ENCODE measurements at places on chromosomes 16 and 17. TPM values are rescaled to one million over a fixed set of nuclear protein-coding genes. Genes with fewer than 3 reads are reported as not detected.
A peak's percentile ranks its signal among the peaks of the same experiment; 100 is the strongest.

The HSD17B2 gene
- 47.8 TPM for total RNA-seq

- DNase-seq = peak; percentile 72
These were observed at the start of gene ST6GALNAC2 for GRCh38 chr17:76585649-76586593. ST6GALNAC2 (minus strand) TSS chr17:76585860; CDS start chr17:76585808, 52 bp downstream.

The ARHGAP23 gene
- 367 TPM for total RNA-seq

DNA sequence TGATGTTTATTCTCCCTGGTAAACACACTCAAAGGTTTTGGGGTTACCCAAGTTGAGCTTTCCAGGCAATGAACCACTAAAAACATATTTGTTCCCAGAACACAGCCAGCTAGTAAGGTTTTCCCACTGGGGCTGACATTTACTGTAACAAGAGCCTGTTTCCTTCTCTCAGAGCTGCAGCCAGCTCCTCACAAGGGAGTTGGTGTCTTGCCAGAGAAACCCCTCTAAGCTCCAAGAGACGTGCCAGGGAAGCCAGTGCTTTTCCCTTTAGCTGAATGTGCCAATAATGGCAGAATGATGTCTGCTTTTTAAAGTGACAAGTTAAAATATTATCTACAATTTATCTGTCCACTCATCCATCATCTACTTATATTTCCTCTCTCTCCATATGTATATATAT lies 170.8 kb upstream of the RBFOX1 start:
- no peak for DNase-seq

GRCh38 chr16:70481929-70482536 lies 27.6 kb downstream of the FCSK start:
- no peak for DNase-seq

DNA sequence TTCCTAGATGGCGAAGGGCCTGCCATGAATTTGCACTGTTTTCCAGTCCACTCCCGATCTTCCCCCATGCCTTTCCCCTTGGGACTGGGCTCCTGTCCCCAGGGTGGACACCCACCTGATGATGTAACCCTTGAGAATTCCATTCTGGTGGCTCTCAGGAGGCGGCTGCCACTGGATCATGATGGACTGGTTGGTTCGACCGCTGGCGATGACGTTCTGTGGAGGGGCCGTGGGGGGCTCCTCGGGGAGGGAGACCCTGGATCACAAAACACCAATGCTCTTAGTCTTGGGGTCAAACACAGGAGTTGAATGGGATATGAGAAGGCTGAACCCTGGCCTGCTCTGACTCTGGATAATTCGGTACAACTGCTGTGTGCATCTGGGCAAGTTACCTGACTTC lies 107.2 kb upstream of the CDC42EP4 start:
- DNase-seq = no peak

The ODAD4 gene
- 0.75 TPM for total RNA-seq

The ARHGDIG gene
- total RNA-seq = not detected

The SLC16A13 gene
- 6.7 TPM for total RNA-seq

DNA sequence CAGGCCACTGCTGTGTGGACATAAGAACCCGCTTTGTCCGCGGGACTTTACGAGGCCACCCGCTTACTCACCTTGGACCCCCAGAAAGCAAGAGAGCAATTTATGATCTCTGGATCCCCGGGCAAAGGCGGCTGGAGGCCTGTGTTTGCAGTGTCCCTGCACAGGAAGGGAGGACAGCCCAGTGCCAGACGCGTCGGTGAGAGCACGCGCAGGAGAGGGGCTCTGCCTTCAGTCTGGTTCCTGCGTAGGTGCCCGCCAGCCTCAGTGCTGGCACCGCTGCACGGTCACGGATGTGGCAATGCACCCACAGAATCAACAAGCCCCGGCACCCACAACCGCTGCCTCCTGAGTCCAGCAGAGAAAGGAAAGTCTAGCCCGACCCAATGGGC lies 248.4 kb downstream of the C16orf95 start:
- no peak for DNase-seq

DNA sequence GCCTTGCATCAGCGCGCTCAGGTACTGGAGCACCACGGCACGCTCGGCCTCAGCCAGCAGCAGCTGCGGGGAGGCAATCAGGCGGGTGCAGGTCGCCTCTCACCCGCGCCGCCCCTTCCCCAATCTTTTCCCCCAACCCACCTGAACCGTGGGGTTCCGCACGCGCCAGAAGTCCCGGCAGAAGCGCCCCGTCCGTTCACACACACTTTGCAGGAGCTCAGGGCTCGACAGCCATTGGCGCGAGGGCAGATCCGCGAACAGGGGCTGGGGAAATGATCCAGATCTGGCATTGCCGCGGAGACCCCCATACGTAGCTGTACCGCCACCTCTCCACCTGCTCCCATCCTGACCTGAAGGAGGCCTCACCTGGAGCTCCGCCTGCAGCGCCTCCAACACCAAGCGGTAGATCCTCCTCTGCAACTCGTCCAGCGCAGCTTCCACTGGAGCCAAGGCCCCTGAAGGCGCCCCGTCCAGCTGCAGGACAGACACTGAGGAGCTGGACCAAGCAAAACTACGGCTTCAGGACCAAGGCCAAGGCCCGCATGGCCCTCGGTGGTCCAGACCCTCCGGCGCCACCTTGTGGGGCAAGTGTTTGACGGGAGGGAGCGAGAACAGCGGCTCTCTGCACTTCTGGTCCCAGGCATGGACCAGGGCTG lies 1.4 kb upstream of the MATCAP1 start:
- DNase-seq = peak; percentile 93

The MAF gene
- 26.1 TPM for total RNA-seq

- no peak for DNase-seq
These were observed 6.8 kb downstream of the ZG16B start for GRCh38 chr16:2836646-2837508.

GRCh38 chr16:987906-988305 lies 6.3 kb downstream of the SOX8 start:
- DNase-seq = no peak

GRCh38 chr17:62876673-62877405 lies 68.7 kb upstream of the MARCHF10 start:
- no peak for DNase-seq

The CSH2 gene
- not detected for total RNA-seq

DNA sequence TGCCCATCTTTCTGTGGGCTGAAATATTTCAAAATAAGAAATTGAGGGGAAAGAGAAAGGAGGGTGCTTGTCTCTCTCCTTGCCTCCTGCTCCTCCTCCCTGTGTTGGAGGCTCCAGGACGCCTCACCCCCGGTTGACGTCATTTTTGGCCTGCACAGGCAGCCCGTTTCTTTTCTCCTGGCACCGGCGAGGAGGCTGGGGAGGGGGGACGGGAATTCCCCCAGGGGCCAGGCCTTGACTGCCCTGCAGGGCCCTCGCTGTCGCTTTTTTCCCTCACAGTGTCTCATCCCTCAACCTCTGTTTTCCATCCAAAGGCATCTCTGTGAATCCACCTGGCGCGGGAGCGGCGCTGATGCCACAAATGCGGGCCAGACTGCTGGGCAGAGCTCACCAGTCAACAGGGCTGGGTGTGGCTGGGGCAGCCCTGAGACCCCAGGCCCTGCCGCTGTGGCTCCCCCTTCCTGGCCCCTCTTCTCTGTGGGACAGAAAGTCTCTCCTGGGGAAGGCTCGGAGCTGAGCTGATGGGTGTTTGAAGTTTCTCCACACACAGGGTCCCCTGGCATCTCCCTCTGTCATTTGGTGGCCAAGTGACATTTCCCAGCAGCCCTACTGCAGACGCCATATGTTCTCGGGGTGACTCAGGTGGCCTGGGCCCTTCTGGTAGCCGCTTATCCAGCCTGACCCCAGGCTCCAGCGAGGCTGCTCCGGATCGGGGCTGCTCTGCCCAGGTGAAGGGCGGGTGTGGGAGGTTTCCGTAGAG lies 16.0 kb downstream of the CENPX start:
- no peak for DNase-seq

The CCL15 gene
- total RNA-seq = 37.7 TPM

DNA sequence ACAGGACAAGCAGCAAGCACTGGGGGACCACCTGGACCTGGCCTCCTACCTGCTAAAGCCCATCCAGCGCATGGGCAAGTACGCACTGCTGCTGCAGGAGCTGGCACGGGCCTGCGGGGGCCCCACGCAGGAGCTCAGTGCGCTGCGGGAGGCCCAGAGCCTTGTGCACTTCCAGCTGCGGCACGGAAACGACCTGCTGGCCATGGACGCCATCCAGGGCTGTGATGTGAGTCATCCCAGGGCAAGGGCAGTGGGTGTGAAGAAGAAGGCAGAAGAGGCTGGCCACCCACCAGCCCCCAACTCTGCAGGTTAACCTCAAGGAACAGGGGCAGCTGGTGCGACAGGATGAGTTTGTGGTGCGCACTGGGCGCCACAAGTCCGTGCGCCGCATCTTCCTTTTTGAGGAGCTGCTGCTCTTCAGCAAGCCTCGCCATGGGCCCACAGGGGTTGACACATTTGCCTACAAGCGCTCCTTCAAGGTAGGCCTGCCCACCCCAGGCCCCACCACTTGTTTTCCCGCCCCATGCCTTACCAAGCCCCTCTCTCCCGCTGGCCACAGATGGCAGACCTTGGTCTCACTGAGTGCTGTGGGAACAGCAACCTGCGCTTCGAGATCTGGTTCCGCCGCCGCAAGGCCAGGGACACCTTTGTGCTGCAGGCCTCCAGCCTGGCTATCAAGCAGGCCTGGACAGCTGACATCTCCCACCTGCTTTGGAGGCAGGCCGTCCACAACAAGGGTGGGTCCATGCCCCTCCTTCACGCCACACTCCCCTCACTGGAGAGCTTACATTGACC lies 7.3 kb downstream of the PLEKHG4 start:
- DNase-seq = no peak

GRCh38 chr16:3071655-3072054 lies 6.2 kb downstream of the IL32 start:
- DNase-seq = no peak

GRCh38 chr17:51814521-51814920 lies 344.0 kb downstream of the CA10 start:
- no peak for DNase-seq

DNA sequence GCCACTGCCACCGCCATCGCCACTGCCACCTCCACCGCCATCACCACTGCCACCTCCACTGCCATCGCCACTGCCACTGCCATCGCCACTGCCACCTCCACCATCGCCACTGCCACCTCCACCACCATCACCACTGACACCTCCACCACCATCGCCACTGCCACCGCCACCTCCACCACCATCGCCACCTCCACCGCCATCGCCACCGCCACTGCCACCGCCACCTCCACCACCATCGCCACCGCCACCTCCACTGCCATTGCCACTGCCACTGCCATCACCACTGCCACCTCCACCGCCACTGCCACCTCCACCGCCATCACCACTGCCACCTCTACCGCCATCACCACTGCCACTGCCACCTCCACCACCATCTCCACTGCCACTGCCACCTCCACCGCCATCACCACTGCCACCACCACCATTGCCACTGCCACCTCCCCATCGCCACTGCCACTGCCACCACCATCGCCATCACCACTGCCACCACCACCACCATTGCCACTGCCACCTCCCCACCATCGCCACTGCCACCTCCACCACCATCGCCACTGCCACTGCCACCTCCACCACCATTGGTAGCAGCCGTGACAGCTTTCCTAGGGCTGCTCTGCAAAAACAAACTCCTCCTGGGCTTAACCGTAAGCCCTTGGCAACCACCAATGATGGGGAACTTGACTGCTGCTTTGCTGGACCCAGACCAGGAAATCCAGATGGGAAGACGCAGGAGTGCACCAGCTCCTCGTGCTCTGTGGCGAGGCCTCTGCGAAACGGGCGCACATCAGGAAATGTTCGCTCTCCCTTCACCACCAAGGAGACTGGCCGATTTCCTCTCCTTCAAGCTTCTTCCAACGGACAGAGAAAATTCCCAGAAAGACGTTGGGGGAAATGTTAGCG lies 147.2 kb downstream of the RBFOX3 start:
- no peak for DNase-seq

DNA sequence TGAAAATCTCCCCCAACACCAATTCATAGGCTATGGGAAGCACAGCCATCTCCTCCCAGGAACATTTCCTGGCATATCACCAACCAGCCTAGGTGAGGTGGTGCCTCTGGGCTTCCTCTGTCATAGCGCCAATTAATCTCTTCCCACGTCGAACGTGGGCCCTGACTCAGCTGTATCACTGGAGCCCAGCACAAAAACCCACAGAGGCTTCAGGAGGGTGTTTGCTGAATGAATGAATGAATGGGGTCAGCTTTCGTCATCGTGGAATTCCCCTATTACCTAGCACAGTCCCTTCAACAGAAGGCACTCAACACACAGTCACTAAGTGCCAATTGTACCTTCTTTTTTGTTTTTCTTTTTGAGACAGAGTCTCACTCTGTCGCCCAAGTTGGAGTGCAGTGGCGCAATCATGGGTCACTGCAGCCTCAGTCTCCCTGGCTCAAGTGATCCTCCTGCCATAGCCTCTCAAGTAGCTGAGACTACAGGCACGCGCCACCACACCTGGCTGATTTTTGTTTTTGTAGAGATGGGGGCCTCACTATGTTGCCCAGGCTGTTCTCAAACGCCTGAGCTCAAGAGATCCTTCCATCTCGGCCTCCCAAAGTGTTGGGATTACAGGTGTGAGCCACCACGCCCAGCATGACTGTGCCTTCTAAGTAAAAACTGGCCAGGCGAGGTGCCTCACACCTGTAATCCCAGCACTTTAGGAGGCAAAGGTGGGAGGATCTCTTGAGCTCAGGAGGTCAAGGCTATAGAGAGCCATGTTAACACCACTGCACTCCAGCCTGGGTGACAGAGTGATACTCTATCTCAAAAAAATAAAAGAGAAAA lies 4.1 kb downstream of the ZNF688 start:
- no peak for DNase-seq

DNA sequence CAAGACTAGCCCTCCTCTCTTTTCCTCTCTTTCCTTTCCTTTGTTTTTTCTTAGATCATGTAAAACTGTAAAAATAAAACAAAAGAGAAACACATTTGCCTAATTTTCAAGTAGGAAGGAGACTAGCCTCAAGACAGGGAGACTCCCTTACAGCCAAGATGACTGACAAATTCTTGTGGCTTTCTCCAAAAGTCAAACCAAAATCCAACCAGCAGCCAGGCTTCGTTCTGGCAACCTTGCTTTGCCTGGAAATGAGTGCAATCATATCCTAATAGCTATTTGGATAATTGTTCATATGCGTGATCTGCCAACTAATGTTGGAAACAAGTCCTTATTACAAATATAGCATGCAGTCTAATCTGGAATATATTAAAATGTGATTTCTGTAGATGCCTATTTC lies 868.9 kb upstream of the SOX9 start:
- no peak for DNase-seq

- DNase-seq = peak; percentile 19
These were observed 278.9 kb upstream of the FOXF1 start for GRCh38 chr16:86231321-86231995.

DNA sequence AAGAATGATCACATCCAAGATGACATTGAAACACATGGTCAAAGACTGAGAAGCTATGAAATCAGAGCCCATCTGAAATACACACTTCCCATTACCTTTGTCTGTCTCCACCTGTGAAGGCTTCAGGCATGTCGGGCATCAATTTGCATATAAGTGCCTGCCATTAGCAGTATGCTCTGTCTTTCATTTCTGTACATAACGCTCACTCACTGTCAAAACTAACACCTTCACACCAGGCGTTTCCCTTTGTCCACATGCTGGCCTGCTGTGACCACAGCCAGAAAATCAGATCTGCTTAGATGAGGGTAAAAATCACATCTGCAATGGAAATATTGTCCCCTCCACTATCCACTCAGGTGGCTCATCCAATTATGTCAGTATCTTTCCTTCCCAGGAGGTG lies 524.8 kb downstream of the TOX3 start:
- no peak for DNase-seq

The KRTAP4-5 gene
- total RNA-seq = not detected

The TMC7 gene
- 18.6 TPM for total RNA-seq

Data from ureter (tissue), 1 donor.